Stimulated activated CD4-positive, alpha-beta T cell treated with anti-CD3 and anti-CD28 coated beads, Interleukin-4, amount 100 ng/mL, for 48 hours (primary cell): ENCODE measurements at places on chromosomes 12 and 14.
A peak's percentile ranks its signal among the peaks of the same experiment; 100 is the strongest.

GRCh38 chr12:54191550-54192022 lies 2.8 kb upstream of the SMUG1 start:
- DNase-seq = peak; percentile 62

- DNase-seq = no peak
These were observed 25.9 kb downstream of the MMP17 start for GRCh38 chr12:131853832-131854797.

- DNase-seq = no peak
These were observed 454.0 kb upstream of the TBX3 start for GRCh38 chr12:115137812-115138521.

DNA sequence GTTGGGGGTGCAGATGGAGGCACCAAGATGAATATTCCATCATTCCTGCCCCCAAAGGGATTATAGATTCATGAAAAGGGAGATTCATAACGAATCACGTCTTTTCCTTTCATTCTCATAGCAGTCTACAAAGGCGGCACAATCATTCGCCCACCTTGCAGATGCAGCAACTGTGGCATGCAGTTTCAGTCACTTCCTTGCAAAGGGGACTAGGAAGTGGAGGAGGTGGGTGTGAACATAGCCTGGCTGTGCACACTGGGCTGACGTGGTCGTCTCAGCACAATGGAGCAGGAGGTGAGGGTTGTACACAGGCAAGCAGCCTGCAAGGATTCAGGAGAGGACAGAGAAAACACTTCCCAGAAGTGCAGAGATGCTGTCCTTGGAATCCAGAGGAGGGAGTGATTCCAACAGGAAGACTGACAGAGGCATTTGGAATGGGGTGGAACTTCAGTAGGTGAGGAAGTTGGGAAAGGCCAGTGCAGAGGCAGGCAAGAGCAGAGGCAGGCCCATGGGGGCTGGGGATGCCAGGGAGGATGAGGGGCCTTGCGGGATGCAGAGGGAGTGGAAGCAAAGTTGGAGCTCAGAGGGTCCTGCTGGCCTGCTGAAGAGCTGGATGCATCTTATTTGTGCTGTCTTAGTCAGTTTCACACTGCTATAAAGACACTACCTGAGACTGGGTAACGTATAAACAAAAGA lies 21.9 kb upstream of the PPP2R5C start:
- no peak for DNase-seq

DNA sequence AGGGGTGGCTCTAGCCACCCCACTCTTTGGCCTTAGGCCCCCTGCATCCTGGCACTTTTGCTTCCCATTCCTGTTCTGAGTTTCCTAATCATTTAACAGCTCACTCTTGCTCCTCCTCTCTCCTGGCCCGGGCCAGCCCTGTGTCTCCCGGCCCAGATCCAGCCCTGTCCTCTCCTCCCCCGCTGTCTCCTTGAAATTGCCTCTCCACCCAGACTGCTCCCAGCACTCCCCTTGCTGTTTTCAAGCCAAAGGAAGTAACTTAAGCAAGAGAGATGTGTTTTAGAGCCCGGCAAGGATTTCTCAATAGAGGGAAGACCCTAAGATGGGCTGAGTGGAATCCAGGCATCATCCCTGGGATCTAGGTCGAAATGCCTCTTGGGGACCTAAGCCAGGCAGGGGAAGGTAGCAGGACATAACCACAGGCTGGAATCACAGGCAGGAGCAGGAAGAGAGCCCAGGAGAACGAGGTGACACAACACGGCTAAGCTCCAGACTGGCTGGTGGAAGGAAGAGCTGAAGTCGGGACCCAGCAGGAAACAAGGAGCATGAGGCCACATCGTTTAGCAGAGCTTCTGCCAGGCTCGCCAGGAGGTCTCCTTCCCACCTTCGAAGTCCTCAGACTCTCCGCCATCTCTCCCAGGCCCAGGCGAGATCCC lies 2.0 kb upstream of the LRP1-AS start:
- no peak for DNase-seq

DNA sequence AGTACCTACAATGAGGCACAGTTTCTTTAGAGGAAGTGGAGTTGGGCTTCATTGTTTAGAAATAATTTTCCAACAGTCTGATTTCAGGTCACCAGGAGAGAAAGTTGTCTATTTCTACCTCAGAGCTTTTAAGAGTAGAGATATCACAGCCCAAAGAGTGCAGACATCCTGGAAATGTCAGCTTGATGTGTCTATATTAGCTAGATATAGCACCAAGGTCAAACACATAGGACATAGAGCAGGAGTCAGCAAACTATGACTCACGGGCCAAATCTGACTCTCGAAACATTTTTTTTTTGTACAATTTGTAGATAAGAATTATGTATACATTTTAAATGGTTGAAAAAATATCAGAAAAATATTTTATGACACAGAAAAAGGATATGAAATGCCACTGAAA lies 53.7 kb downstream of the KCNC2 start:
- DNase-seq = no peak

GRCh38 chr12:40793471-40793870 lies 101.2 kb downstream of the CNTN1 start:
- no peak for DNase-seq
